ENCODE measurements at places on chromosomes 6 and 20.

DNA sequence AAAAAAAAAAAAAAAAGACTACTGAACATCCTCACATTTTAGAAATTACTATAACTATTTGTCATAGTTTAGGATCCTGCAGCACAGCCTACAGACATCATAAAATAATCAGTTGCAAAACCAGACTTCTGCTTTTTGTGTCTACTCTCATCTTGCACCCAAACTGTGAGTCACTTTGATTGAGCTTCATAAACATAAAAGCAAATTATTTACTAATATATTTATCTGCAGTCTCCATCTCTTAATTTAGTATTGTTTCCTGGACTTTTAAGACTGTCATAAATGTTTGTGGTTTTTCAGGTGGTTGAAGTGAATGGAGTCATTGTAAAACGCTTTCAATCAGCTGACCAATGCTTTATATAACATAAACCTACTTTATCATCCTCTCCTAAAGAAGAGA lies 14.8 kb upstream of the CALHM6 start:
- DNase-seq = no peak

- DNase-seq = no peak
Observed at GRCh38 chr6:16583144-16583762, 178.0 kb downstream of the ATXN1 start.

DNA sequence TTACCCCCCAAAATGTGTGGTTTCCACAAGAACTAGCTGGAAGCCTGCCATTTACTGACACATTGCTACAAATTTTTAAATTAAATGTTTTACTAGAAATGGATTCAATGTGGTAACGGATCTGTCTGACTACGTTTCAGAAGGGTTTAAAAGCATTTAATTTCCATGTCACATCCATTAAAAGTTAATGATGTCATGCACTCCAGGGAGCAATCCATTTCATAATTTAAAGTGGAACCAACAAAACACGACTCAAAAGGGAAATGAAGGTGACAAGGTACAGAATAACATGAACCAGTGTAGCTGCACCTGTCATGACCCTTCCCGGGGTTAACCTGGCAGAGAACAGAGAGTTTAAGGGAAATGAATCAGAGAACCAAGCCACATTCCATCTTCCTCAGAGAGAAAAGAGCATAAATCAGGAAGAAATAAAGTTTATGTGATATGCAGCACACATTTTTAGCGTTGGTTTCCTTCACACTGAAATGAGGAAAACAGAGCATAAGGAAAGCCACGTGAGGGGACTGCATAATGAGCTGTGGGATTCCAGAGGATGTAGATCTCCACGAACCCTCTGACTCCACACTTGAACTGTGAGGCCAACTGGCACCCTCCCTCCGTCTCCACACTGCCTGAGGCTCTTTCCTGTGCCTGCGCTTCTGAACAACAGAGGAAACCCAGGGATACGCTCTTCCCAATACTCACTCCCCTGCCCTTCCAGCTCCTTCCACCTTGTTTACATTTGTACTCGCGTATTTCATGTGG lies 170.3 kb upstream of the AHI1 start:
- DNase-seq = peak; percentile 68

DNA sequence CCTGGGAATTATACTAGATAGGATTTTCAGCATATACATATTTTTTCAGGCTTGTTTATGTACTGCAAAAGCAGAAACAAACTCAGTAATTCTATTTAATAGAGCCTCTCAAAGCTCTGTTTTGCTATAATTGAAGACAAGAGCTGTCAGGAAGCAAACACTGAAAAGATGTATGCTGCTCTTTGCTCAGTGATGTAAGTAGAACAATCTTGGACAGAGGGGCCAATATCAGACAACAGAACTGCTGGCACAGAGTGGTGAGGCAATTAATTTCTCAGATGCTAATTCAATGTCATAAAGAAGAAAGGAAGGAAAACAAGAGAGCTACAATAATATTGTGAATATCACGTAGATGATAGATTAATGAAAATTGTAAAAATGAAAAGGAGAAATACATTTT lies 663.3 kb upstream of the ADGRB3 start:
- no peak for DNase-seq

DNA sequence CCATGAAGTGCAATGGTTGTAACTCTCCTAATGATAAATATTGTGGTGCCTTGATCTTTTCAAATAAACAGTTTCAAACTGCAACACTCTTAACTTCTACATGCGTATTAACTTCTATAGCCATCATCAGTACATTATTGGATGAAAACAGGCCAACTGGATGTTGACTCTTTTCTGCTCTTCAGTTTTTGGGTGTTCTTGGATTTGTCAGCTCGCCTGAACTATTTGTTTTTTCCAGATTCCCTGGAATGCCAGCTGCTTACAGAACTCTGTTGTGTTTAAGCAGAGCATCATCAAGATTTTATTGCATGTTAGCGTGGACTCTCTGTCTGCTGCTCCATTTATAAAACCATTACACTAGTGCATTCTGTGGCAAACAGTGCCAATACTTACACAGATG lies 626.1 kb downstream of the HDGFL1 start:
- no peak for DNase-seq

DNA sequence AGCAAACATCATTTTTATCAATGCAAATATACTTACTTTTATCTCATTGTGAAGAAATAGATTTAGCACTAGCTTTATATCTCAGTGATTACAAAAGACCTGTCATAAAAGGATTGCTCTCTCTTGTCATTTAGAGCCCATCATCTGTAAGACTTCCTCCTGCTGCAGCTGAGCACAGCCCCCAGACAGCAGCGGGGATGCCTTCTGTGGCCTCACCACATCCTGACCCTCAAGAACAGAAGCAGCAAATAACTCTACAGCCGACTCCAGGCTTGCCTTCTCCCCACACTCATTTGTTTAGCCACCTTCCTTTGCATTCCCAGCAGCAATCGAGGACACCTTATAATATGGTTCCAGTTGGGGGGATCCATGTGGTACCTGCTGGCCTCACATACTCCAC lies 127.0 kb upstream of the EDN1 start:
- no peak for DNase-seq

GRCh38 chr6:139262519-139263300 lies 29.1 kb downstream of the TXLNB start:
- no peak for DNase-seq

DNA sequence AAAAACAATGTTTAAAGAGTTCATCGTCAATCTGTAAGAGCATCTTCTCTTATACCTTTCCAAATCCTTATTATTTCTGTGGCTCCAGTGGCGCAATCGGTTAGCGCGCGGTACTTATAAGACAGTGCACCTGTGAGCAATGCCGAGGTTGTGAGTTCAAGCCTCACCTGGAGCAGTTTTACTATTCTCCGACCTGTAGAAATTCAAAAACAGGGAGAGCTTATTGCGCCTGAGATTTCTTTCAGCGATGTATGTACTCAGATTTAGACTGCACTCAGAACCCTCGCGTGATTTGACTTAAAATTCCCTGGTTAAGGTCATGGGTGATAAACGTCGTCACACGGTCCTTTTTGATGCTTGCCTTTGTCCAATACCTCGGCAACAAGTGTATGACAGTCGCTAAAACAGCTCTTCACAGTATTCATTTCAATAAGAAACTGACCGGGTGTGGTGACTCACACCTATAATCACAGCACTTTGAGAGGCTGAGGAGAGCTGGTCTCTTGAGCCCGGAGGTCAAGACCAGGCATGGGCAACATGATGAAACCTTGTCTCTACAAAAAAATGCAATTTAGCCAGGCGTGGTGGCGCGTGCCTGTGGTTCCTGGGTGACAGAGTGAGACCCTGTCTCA lies 11.9 kb downstream of the GPX5 start:
- DNase-seq = peak; percentile 89

DNA sequence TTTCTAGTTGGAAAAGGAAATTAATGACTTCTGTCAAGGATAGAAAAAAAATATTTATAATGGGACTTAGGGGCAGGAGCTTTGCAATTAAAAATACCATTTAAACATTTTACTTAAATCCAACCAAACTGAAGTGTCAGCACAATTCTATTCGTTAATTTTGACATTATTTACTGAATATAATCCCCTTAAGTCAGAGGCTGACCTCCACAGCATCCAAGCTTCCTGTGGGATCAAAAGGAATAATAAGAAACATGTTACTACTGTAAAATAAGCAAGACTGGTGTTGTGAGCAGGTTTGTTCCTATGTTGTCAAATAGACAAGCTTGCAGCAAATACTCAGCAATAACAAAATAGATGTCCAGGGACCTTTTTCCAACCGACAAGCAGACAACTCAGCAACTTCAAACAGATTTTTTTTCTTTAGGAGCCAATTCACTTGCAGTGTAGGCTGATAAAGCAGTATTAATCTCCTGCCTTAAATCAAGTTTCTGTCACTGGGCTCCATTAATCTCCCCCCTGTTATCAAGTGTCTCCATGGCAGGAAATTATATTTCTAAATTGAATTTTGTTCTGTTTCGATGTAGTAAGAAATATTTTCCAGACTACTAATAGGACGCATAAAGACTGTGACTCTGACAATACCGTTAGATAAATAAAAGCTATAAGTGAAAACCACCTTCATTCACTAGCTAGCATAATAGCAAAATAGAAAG lies 157.4 kb downstream of the HACE1 start:
- DNase-seq = no peak

- DNase-seq = peak; percentile 23
Observed at GRCh38 chr20:57540890-57541580, 16.1 kb upstream of the CTCFL start.

DNA sequence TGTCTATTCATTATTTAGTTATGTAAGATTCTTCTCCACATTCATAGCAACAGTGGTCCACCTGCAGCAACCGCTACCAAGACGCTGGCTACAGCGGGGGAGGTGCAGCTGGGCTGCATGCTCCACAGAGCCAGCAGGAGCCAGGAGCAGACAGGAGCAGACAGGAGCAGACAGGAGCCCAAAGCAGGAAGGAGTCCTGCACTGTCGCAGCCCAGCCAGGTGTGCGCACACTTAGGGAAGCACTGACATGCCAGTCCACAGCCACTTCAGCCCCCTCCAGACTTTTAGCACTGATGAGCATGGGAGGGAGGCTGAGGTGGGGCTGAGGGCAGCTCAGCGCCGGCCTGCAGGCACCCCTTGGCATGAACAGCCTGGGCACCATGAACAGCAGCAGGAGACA lies 19.6 kb downstream of the KIF16B start:
- no peak for DNase-seq

DNA sequence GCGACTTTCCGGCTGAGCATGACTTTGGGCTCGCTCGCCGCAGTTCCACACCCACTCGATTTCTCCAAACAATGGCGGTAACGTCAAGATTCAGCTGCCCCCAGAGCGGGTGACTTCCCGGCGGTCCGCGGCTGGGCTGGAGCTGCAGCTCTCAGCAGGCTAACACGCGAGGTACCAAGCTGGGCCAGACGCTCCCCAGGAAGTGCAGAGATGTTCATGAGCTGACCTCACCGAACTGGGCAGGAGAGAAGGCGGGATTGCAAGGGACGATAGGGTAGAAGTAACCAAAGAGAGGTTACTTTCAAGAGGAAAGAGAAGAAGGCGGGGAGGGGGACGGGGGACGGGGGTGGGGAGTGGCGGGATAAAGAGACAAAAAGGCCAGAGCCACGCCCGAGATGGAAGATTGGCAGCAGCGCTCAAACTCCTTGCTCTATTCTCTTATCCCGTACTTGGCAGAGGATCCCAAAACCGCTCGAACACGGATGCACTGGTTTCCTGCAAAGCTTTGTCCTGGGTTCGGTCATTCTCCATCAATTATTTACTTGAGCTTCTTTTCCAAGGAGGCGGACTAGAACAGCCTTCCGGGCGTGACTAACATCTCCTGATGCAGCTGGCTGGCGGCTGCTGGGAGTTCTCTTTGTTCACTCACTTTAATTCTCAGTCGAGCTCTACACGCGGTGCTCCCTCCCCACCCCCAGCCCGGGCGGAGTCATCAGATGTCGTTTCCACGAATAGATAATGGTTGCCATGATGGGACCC lies at the start of gene MTCL3:
MTCL3 (minus strand) TSS at position 626 of the 759 bp plus-strand sequence.
- peak; percentile 98 for DNase-seq

DNA sequence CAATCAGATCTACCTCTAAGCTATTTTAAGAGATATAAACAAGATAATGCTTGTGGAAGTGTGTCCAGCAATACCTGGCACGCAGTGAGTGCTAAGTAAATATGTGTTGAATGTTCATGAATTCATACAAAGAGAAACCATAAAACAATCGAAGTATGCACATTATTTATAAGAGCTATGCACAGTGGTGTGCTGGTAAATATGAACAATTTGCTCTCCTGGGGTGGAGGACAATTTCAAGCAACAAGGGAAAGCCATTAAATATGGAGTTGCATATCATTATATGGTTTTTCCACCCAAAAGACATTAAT lies 526.6 kb upstream of the MARCKS start:
- no peak for DNase-seq

- peak; percentile 82 for DNase-seq
Observed at GRCh38 chr6:166306378-166307081, 1.7 kb downstream of the PRR18 start.

DNA sequence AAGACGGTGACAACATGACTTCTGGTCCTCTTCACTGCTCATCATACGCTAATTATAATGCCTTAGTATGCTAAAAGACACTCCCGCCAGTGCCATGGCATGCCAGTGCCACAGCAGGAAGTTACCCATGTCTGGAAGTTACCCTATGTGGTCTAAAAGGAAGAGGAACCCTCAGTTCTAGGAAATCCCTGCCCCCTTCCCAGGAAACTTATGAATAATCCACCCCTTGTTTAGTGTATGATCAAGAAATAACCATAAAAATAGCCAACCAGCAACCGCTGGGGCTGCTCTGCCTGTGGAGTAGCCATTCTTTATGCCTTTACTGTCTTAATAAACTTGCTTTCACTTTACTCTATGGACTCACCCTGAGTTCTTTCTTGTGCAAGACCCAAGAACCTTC lies 15.8 kb upstream of the SERPINB9 start:
- DNase-seq = no peak

GRCh38 chr20:5734602-5735001 lies 15.6 kb upstream of the SHLD1 start:
- DNase-seq = no peak

DNA sequence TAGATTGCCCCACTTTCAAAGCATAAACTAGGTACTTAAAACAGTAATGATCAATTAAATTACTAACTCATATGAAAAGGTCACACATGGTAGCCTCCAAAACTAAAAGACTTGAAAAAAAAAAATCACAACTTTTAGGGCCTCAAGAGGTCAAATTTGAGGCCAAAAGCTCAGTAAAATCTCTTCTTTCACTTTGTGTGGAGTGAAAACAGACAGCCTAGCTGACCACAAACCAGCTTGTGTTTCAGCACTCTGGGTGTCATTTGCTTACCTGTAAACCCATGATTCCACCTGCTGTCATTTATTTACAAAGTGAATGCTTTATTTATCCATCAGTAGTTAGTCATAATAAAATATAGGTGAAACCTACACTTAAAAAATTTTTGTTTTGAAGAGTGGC lies 34.0 kb downstream of the GNAS start:
- DNase-seq = no peak

DNA sequence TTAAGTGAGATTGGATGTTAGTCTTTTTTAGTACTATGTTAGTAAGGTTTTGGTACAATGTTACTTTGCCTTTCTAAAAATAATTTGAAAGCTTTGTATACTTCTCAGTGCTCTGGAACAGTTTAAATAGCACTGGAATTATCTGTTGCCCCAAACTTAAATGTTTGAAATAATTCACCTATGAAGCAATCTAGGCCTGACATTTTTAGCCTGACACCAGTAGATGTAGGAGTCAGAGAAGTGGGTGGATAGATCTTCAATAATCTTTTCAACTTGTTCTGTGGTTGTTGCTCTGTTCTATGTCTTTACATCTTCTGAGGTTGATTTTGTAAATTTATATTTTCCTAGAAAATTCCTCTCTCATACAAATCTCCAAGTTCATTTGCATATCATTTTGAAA lies 103.1 kb upstream of the ADGRF1 start:
- no peak for DNase-seq

- DNase-seq = no peak
Observed at GRCh38 chr20:11235058-11235457, 561.3 kb upstream of the JAG1 start.

- no peak for DNase-seq
Observed at GRCh38 chr6:30601815-30602641, 15.0 kb downstream of the PPP1R10 start.

Measured in brain (organoid and tissue), 16 donors.